Stimulated activated CD8-positive, alpha-beta memory T cell treated with anti-CD3 and anti-CD28 coated beads, Interleukin-4, amount 100 ng/mL, for 24 hours (primary cell): ENCODE measurements at places on chromosomes 12 and 14.

- no peak for DNase-seq
These were observed 36.8 kb downstream of the RTRAF start for GRCh38 chr14:52026017-52026660.

GRCh38 chr14:101064121-101064661 lies 160.7 kb upstream of the RTL1 start:
- no peak for DNase-seq

- DNase-seq, result no peak
These were observed 342.6 kb downstream of the NOVA1 start for GRCh38 chr14:26255213-26255612.

DNA sequence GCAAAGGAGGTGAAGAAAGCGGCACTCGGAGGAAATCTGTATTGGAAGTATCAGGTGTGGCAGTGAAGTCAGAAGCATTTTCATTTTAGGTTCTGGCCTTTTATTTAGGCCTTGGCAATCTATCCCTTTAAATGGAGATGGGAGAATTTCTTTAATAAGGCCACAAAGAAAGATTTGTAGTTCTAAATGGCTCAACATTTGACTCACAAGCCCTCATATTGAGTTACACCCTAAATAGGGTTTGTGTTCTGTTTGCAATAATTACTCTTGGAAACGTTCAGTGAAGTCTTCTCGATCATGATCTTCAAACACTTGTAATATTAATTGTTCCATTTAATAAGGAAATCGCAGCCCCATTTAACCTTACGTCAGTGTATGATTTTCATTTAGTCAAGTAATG lies 25.3 kb upstream of the TMEM260 start:
- no peak for DNase-seq

DNA sequence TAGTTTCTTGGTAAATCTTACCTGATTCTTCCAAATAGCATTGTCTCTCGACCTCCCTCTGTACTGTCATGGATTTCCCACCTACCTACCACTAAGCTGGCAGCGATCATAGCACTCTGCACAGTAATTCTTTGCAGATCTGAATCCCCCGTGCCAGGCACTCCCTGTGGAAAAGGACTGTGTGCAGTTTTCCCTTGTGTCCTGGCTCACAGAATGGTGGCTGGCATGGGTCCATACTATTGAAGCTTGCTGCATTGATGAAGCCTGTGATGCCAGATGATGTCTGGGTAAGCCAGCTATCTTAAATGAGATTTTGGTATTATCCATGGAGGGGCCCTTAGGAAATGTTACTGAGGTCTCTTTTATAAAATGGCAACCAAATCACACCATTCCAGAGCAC lies 135.7 kb downstream of the RPAP3 start:
- DNase-seq, result no peak

DNA sequence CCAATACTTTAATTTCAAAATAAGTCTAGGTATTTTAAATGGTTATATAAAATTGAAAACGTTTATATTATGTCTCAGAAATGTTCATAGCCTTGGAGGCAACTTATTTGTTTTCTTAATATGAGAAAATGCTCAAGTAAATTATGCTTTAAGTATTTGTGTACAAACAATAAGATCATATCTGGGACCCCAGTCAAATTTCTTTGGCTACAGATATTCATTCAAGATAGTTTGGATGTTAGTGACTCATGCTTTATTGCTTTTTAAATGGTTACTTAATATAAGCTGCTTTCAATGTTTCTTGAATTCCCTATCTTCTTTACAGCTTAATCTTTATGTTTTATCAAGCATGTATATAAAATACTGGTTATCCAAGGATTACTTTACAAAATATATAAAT lies 291.3 kb downstream of the KCNC2 start:
- no peak for DNase-seq

DNA sequence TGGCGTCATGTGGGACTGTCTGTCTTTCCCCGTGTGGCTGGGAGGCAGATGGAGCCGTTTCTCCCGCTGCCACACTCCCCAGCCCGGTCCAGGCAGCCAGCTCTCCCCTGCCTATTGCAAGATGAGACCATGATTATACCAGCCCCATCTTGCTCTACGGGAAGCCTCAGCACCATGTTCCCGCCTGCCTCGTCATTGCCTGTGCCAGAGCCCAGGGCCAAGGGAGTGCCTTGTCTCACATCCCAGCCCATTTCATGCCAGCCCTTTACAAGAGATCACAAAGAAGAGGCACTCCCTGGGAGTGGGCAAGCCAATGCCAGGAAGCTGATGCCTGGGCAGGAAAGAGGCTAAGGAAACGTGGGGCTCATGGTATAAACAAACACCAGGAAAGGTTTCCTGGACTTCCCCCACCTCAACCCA lies 23.9 kb downstream of the GPR68 start:
- DNase-seq, result no peak

GRCh38 chr12:29563636-29564035 lies 66.2 kb upstream of the OVCH1 start:
- no peak for DNase-seq

GRCh38 chr12:48985475-48985897 lies 7.4 kb downstream of the WNT1 start:
- DNase-seq, result no peak

DNA sequence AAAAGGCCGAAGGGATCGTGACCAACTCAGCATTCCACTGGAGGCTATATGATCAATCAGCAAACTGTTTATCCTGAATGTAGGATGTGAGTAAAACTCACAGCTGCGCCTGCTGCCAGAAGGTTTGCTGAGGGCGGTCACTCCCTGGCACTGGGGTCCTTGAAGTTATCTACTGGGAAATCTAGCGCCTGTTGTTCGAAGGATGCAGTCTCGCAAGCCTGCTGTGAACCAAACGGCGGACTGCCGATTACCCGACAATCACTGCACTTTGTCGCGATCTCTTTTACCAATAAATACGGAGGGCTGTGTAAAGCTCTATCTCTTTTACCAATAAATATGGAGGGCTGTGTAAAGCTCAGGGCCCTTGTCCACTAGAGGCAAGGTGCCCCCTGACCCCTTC lies 12.9 kb downstream of the DDX51 start:
- DNase-seq, result no peak

GRCh38 chr12:116990971-116991966 lies 80.5 kb downstream of the FBXW8 start:
- DNase-seq, result no peak

GRCh38 chr12:111213561-111213960 lies 155.3 kb downstream of the PHETA1 start:
- DNase-seq, result no peak

DNA sequence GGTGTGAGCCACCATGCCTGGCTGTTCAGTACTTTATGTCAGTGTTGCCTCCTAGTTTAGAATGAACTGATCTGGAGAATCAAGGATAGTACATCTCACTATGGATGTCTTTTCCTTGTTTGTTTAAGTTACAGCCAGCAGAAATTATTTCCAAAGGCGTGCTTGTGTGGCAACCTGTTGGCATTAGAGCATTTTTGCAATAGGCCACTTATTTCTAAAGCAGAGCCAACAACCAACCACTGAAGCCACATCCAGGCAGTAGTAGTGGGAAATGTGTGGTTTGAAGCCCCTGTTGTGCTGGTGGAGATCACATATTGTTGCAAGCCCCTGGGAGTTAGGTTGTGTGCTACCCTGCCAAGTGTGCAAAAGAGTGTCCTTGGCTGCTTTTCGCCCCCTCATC lies 3.7 kb downstream of the ANO6 start:
- DNase-seq, result no peak

DNA sequence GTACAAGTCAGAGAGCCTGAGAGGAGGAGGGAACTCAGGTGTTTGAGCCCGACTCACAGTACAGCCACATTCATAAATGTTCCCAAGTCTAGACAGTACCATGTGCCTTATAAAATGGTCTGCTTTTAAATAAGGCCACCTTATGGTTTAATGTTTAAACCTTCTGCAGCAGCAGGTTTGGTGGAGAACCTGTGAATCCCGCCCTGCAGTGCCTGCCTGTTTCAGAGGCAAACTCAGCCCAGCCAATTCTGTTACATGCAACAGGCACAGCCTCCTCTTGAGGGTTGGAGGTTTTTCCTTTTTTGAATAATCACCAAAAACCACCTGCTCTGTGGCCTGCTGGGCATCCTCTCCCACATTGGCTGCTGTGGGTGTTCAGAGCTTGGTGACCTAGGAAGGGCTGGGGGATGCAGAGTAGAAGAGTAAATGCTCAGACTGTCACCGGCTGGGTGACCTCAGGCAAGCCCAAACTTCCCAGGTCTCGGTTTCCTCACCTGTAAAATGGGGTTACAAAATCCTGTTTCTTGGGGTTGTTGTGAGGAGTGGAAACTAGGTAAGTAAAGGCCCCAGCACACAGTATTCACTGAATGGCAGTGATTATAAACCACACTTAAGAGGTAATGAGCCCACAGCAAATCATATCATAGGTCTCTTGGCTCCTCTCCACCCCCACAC lies 28.0 kb downstream of the NUAK1 start:
- no peak for DNase-seq

- DNase-seq, result no peak
These were observed 414.4 kb downstream of the DPF3 start for GRCh38 chr14:72479461-72479931.

- no peak for DNase-seq
These were observed 2.0 kb upstream of the ZNF385A start for GRCh38 chr12:54386403-54387113.

DNA sequence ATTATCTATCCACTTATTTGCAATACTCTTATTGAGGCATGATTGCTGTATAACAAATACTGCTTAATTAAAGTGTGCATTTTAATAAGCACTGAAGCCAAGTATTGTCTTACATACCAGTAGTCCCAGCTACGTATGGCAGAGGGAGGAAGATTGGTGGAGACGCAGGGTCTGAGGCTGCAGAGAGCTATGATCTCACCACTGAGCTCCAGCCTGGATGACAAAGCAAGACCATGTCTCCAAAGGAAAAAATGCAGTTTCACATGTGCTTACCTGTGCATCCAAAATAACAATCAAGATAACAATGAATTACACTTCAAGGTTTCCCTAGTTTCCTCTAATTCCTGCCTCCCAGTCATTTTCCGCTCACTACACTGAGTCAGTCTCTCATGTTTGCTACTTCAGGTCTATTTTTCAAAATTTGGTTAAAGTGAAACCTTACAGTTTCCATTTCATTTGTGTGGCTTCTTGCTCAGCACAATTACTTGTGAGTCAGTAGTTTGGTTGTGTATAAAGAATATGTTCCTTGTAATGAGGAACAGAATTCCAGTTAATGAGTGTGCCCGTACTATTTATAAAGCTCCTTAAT lies 1250.1 kb downstream of the TMEM121 start:
- no peak for DNase-seq

DNA sequence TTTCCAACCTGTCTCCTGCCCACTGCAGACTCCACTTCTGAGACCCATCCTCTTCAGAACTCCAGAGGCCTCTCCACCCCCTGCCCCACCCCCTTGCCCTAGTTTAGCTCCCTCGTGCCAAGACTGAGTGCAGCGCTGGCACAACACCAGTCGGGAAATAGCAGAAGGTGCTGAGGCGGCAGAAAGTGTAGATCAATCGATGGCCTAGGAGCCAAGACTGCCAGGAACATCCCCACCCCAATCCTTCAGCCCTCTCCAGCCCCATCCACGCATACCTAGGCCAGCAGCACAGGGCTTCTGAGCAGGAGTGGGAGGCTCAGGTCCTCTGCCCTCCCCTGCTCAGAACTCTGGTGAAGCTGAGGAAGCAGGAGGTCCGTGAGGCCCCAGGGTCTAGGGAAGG lies 1.1 kb downstream of the CPNE6 start:
- DNase-seq, result no peak

DNA sequence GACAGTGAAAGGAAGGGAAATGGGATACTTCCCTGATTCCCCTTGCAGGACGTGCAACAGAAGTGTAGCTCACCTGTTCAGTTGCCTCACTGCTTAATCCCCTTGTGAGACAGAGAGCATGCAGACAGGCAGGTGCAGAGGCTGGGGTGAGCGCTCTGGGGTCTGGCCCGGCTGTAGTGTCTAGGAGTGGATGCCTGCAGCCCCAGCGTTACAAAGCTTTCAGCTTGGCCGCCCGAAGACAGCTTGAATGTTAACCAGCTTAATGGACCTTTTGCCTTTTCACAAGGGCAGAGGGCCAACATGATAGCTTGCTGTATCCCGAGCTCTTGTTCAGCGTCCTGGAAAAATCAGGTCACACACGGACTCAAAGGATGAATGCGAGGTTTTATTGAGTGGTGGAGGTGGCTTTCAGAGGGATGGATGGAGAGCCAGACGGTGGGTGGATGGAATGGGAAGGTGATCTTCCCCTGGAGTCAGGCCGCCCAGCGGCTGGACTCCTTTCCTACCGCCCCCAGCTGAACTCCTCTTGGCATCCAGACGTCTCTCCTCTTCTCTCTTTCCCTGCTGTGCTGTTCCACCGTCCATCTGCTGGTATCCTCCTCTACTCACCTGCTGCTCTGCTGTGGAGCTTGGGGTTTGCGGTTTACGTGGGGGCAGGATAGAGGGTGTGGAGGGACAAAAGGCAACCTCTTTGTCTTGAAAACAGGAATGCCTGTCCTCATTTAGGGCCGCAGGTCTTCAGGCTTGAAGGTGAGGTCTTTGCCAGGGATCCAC lies 86.2 kb upstream of the RESF1 start:
- DNase-seq, result no peak

- no peak for DNase-seq
These were observed 833.3 kb downstream of the DIO2 start for GRCh38 chr14:79378020-79378419.

GRCh38 chr12:27048822-27049752 lies 26.7 kb downstream of the MED21 start:
- no peak for DNase-seq

DNA sequence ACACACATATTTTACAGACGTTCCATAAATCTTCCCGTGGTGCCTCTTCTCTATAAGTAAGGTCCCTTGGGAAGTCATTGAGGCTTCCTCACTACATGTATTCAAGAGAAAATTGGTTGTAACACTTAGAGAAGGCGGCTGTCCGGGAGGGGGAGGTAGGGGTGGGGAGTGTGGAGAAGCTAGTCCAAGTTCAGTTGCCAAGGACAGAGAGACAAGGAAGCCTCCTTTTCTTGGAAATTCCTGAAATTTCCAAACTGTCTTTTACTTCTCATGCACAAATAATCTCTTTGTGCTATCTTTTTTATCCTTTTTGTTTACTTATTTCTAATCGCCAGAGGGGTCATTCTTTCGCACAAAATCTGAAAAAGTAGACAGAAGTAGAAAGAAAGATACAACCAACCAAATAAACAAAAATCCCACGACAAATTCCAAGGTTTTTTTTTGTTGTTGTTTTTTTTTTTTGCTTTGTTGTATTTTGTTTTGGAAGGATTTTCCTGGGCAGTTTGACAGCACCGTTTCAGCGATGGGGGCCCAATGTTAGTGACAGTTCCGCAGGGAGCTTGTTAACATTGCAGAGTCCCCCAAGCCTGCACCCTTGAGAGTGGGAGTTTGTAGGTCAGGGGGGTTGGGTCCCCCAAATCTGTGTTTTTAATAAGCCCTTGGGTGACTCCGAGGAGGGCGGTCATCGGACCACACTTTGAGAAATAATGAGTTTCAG lies 45.2 kb downstream of the MAP1LC3B2 start:
- no peak for DNase-seq

DNA sequence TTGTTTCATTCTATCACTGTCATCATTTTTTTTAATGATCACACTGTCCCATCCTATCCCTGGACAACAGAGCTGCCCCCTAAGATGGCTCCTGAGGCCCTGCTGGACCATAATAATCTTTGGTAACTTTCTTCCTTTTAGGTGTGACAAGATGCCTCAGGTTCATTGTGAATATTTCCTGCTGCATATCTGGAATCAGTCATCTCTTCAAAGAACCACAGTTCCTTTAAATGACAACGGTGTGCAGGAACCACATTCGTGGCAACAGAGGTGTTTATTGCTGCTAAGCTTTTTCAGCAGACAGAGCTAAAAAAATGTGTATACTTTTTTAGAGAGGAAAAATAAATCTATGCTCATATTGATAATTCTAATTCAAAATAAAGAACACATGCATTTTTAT lies 312.9 kb downstream of the MED13L start:
- DNase-seq, result no peak
